ENCODE measurements at places on chromosomes 3 and 15. TPM values are rescaled to one million over a fixed set of nuclear protein-coding genes. Genes with fewer than 3 reads are reported as not detected.

The C3orf33 gene
- 2.9 TPM for total RNA-seq

DNA sequence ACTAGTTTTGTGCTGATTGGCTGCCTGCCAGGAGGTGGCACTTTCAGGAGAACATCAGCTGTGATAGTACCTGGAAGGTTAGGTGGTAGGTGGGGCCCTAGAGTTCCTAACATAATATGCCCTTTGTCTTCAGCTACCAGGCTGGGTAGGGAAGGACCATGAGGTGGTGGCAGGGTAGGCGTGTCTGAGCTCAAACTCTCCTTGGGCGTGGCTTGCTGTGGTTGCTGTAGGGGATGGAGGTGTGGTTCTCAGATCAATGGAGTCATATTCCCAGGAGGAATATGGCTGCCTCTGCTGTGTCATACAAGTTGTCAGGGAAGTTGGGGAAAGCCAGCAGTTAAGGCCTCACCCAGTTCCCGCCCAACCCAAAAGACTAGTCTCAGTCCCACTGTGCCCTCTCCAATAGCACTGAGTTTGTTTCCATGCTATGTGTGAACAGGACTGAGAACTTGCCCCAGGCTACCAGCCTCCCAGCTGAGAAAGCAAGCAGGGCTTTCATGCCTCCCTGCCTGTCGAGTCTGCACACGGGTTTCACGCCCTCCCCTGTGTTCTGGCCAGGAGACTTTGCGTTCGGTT, 107.7 kb downstream of the CHCHD4 start:
- DNase-seq: no peak

The SPINK8 gene
- total RNA-seq: not detected

- no peak for DNase-seq
These were observed 1.6 kb downstream of the IL12A start for GRCh38 chr3:159989973-159990846.

GRCh38 chr3:177331203-177331835, 134.0 kb upstream of the TBL1XR1 start:
- DNase-seq: no peak

- DNase-seq: no peak
These were observed 136.0 kb upstream of the CCDC54 start for GRCh38 chr3:107241217-107241616.

DNA sequence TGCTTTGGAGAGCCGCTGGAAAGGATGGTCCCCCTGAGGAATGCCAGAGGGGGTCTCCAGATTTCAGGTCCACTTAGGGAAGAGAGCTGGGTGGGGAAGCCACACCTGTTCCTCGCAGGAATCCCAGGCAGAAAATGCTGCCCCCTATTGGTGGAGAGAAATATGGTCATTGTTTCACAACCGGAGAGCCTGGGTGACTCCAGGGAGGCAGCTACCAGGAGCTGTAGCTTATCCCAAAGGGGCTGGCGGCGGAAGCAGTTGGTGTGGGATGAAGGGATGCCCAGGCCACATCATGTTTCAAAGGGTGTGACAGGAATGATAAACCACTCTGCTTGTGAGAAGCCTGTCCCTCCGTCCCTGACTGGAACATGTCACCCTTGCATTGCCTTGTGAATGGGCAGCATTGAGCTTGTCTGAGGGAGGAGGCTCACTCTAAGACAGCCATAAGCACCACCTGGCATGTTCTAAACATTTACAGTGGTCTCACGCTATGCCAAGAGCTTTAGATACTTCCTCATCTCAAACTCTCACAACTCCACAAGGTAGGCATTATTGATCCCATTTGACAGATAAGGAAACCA, 34.5 kb downstream of the POMGNT2 start:
- no peak for DNase-seq

- no peak for DNase-seq
These were observed 103.3 kb downstream of the ATG7 start for GRCh38 chr3:11375333-11376088.

DNA sequence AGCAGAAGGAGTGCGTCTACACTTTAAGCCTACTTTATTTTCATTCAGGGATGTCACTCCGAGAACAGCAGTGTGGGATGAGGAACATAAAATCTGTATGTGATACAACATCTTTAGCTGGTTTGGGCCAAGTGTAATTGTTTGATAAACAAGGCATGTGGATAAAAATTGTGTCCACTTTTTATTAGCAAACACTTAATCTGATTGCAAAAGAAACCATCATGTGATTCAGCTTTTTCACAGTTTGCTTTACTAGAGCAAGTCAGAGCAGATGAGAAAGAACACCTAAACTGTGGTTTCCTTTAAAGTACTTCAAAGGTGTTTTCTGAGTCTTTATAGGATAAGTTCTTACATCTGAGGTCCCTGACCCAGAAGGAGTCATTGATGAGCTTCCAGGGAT, 237.9 kb downstream of the THSD4 start:
- no peak for DNase-seq

DNA sequence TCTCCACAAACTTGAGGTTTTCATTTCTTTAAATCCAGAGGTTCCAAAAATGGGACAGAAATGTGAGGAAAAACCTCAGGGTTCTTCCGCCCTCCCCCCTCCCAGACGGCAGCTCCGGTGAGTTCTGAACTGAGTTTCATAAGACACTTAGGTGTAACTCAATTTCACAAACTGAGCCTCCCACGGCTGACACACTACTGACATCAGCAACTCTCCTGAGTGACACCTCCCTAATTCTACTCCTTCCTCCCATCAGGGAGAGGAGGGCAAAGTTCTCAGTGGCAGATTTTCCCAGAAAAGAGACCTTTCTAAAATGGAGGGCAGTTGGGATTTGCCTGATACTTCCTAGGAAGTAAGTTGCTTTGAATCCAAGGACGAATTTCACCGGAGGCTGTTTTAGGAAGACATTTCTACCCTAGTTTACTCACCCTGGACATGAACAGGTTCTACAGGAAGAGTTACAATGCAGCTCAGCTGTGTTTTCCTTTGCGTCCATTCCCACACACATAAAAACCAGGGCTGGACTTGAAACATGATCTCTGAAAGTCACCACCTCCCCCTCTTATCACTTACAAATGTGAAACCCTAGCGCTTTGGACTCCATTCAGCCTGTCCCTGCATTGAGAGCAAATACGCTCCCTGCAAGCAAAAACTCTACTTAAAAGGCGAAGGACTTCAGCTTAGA, 78.1 kb upstream of the LMOD3 start:
- DNase-seq: no peak

DNA sequence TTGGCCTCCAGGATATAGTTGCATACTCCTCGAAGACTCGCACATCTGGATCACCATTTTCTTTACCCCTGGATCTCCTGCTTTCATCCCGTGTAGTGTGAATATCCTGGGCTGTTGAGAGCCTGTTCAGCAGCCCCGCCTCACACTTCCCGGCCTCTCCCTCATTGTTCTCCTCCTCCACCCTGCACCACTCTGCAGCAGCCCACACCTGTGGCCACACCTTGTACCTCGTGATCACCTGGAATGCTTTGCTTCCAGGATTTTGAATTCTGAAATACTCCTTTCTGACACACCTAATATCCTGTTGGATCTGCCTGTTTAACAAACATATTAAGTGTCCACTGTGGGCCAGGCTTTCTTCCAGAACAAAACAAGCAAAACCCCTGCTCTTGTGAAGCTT, 14.4 kb downstream of the ABHD17C start:
- DNase-seq: no peak

The C3orf52 gene
- 3.8 TPM for total RNA-seq

The IL5RA gene
- total RNA-seq: not detected

DNA sequence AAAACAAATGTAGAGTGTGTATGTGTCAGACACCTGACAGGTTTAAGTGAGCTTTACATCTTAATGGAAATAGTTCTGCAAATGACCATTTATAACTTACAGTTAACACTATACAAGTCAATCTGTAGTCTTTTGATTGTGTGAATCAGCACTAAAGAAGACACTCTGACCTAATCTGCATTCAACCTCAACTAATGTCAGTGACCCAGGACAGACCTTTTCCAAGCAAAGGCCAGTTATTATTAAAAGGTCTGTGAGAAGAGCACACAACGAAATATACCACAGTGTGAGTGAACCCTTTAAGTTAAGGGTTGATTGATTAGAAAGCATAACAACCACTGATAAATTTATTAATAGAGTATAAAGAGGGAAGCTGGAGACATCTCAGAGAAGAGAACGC, 761.9 kb upstream of the LMCD1 start:
- DNase-seq: no peak

The CAPN3 gene
- total RNA-seq: 4.1 TPM

DNA sequence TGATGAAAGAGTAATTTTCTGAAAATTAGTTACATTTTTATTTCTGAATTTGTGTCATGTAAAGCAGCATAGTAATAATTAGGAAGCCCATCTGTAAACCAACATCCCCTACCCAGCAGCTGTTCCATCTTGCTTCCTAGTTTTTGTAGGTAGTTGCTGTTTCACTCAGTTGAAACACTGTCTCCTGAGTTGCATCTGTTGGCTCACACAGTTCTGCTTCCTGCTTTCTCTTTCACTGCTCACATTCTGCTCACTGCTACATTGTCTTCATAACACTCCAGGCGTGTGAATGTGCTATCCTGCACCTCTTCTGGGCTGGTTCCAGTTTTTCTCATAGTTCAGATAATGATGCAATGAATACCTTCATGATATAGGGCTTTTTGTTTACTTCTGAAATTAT, 123.4 kb downstream of the EPHB1 start:
- no peak for DNase-seq

The PTX3 gene
- 317 TPM for total RNA-seq

- DNase-seq: no peak
These were observed 682 bp downstream of the ITPKA start for GRCh38 chr15:41494190-41494921.

The LMCD1 gene
- 23.9 TPM for total RNA-seq

- no peak for DNase-seq
These were observed 985.7 kb downstream of the SQOR start for GRCh38 chr15:46620392-46621013.

The PLA1A gene
- total RNA-seq: 7.8 TPM

The CD86 gene
- total RNA-seq: not detected

- no peak for DNase-seq
These were observed 28.4 kb upstream of the SMAD6 start for GRCh38 chr15:66673410-66674322.

DNA sequence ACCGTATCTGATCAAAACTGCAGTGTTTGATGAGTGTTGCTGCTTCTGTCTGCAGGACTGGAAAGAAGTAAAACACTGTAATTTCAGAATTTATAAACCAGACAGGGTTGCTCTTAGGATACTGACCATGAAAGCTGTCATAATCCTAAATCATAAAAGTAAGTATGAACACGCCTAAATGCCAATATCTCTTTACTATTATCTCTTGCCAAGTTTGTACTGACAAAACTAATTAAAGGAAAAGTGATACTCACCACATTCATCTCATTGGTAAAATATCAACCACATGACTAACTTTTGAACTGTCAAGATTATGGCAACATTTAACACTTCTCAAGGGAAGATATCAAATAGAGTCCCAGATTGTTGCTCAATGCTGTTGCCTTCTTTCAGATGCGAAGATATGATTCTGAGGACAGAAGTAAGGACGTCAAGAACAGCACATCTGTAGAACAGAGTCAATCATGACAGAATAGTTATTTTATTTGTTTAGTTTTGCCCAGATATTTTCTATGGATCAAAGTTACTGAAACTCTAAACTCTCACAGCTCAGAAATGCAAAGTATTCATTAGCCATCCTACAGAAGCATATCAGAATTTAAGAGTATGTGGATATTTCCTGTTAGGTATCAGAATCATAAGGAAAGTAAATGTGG, 61.4 kb upstream of the COL8A1 start:
- DNase-seq: no peak

DNA sequence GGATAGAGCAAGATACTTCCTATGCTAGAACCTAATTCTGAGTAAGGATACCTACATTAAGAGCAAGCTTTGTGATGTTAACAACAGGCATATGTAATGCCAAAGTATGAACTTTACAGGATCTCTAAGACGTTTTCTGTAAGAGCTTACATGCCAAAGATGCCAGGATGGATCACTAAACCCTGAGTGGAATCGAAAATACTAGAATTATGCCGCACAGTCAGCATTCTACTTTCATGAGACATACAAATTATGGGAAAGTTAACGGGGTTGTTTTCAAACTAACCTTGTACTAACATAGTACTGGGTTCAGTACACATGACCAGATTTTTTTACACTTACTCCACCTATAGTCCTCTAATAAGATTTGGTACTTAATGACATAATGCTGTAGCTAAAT, 55.1 kb downstream of the AAGAB start:
- DNase-seq: no peak

DNA sequence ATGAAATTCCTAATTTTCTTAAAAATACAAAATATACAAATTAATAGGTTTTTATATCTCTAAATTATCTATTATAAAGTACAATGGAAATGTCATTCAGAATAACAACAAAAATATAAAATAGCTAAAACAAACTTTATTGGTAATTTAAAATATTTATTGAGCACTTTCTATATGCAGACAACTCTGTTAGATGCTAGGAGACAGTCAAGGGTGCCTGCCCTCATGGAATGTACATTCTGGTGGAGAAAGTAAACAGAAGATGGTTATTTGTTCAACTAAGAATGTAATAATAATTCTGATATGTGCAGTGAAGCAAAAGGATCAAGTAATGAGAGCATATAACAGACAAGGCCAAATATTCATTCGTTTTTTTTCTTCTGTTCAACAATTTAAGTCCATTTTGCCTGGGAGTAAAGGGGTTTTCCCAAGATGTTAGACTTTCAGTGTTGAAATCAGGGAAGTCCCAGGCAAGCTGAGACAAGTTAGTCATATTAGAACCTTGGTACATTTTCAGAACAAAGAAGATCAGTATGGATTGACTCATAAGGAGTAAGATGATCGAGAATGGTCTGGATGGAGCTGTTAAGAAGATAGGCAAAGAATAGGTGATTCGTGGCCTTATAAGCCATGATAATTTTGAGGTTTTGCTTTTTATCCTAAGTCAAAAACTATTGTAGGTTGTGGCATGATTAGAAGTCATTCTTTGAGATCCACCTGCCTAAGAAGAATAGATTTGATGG, 150.2 kb upstream of the MLF1 start:
- no peak for DNase-seq

DNA sequence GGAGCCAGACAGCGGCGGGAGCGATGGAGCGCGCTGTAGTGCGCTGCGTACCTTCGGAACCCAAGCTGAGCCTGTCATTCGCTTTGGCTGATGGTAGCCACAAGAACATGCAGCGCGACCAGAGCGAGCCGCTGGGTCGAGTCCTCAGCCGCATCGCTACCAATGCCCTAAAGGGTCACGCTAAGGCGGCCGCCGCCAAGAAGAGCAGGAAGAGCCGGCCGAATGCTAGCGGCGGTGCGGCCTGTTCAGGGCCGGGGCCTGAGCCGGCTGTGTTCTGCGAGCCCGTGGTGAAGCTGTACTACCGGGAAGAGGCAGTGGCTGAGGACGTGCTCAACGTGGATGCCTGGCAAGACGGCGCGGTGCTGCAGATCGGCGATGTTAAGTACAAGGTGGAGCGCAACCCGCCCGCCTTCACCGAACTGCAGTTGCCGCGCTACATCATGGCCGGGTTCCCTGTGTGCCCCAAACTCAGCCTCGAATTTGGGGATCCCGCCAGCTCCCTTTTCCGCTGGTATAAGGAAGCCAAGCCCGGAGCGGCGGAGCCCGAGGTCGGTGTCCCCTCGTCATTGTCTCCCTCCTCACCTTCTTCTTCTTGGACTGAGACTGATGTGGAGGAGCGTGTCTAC, 498 bp downstream of the PDE12 start:
- no peak for DNase-seq
